Activated naive CD8-positive, alpha-beta T cell treated with anti-CD3 and anti-CD28 coated beads, Interleukin-2, amount 50 U/mL, for 24 hours (primary cell): ENCODE measurements at places on chromosomes 2 and 18.

DNA sequence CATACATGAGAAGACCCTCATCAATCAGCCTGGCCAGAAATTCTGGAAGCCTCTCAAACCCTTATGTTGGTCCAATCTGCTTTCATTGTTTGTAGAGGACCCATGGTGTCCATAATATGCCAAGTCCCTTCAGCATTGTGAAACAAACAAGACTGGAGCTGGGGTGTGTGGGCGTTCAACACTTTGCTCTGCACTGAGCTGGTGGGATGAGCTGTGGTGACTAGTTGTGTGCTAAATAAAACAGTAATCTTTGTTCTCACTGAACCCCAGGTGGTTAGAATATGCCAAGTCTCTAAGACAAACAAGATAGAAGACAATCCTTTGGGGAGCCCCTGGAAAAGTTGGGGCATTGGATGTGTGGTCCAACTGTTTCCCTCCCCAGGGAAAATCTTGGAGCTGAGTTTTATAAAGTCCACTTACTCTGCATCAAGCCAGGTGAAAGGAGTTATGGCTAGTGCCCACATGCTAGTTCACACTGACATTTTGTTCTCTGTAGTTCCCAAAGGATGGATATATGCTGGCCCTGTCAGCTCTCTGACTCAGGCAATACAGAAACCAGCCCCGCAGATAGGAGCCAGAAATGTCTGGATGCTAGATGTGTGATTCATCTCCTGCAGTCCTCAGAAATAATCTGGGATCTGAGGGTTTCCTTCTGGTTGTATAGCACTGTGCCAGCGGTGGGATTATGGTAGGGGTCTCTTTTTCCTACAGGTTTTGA is 260.2 kb downstream of the TMX3 start:
- no peaks in the 10 kb centered on the region for H3K27me3 ChIP-seq
- no peak overlapping the region for H3K27ac ChIP-seq
- DNase-seq: no peak

DNA sequence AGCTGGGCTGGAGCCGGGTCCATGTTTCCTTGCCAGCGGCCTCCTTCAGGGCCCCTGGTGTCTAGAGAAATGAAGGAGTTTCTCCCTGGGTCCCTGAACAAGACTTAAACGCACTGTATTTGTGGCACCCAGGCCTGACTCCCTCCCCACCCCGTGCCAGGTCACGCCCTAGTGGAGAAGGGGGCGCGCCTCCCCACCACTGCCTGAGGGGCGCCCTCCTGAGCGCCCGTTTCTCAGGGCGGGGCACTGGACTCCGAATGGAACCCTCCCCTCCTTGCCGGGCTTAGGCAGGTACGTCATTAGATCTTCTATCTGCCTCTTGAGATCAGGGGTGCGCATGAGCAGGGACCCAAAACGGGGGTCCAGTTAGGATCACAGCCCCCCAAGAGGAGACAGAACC is 16.3 kb downstream of the ODC1 start:
- H3K4me3 ChIP-seq: peak overlapping the region; percentile 34
- H3K36me3 ChIP-seq: peaks cover 3% of the 10 kb centered on the region
- H3K27ac ChIP-seq: no peak overlapping the region
- H3K27me3 ChIP-seq: peaks cover 19% of the 10 kb centered on the region

DNA sequence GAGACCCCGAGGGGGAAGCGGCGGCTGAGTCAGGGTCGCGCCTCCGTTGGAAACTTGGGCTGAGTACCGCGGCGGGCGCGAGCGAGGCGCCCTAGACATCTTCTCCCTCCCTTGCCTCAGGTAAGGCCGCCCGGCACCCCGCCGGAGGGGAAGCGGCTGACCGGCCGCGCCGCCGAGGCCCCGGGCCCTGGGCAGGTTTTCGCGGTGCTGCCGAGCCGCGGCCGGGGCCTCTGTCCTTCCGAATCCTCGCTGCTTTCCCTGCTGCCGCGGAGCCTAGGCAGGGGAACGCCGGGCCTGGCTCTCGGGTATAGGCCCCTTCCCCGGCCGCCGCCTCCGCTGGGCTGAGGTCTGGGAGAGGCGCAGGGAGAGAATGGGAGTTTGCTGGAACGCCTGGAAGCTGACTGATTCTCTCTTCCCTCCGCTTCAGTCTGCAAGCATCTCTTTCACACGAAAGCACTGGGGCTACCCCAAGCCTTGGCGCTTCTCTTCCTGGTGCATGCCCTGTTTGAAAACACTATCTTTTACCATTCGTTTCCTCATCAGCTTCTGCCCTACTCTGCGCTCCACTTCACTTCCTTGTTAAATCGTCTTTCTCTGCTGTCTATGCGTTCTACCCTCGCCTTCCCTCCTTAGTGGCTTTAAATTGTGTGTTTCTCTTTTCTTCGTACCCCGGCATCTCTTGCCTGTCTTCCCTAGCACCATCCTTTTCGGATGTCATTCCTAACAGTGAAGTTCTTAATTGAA is 652 bp downstream of the PPM1B start:
- H3K4me3 ChIP-seq: peak overlapping the region; percentile 95
- no peaks in the 10 kb centered on the region for H3K36me3 ChIP-seq
- peak overlapping the region; percentile 98 for H3K27ac ChIP-seq
- H3K4me1 ChIP-seq: peaks cover 43% of the 10 kb centered on the region
- H3K27me3 ChIP-seq: no peaks in the 10 kb centered on the region

DNA sequence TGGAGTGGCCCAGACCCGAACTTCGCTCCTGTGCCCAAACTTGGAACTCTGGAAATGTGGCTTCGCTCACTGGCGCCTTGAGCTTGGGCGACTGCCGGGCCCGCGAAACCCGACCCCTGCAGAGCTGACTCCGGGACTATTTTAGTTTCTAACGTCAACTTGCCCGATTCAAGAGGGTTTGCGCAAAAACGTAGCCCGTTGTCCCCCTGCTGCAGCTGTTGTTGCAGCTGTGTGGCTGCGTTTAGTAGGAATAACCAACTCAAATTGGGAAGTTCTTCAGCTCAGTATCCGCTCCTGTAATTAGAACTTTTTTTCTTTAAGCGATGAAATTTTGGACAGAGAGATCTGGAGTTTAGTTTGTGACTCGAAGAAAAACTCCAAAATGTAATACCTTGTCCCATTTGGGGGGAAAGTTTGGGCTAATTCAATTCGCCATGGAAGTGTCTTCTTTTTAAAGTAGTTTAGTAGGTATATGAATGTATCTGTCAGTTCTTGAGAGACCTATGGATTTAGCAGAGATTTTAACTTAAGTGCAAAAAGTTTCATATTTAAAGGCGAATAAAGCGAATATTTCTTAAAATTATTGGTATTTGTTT is 559 bp downstream of the MYL12A start:
- H3K4me1 ChIP-seq: peaks cover 53% of the 10 kb centered on the region
- no peak for DNase-seq
- peaks cover 37% of the 10 kb centered on the region for H3K36me3 ChIP-seq
- H3K27ac ChIP-seq: peak overlapping the region; percentile 97
- peak overlapping the region; percentile 86 for H3K4me3 ChIP-seq

DNA sequence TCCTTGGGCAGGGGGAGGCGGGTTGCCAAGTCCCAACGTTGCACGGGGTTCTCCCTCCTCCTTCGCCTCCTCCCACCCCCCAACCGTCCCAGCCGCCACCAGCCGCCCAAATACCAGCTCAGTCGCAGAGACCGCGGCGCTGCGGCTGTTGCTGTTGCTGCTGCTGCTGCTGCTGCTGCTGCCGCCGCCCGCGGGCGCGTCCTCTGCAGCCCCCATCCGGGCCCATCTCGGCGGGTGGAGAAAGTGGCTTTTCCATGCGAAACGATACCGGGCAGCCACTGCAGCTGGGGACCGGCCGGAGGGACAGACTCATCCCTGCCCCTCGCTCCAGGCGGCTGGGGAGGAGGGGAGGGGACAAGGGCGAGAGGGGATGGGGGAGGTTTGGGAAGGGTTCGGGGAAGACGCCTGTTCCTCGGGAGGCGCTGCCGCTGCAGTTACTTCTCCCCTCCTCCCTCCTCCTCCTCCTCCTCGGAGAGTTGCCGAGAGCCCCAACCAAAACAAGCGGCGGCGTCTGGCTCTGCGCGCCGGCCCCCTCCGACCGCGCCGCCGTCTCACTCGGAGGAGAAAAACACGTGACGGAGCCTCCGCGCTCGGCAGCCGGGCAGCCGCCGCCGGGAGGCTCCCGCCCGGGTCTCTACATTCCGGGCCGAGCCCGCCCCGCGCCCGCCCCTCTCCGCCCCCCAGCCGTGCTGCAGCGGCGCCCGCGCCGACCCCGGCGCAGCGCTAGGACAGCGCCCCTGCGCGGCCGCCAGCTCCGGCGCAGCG is at the start of gene IRS1:
IRS1 (minus strand) TSS at position 610 of the 765 bp plus-strand sequence. CDS start 1,082 bp downstream, outside the sequence.
- peak within 1 kb of the TSS; percentile 85 for H3K4me3 ChIP-seq
- H3K27me3 ChIP-seq: peaks cover 8% of the 10 kb centered on the region
- DNase-seq: peak; percentile 71

GRCh38 chr2:71544919-71545571 is 91.7 kb downstream of the DYSF start:
- H3K27me3 ChIP-seq: peaks cover 13% of the 10 kb centered on the region
- peaks cover 10% of the 10 kb centered on the region for H3K4me1 ChIP-seq
- H3K4me3 ChIP-seq: peak overlapping the region; percentile 47
- DNase-seq: peak; percentile 7

- peaks cover 8% of the 10 kb centered on the region for H3K4me1 ChIP-seq
- H3K36me3 ChIP-seq: peaks cover 4% of the 10 kb centered on the region
Measured at GRCh38 chr2:237140689-237141285, 55.1 kb downstream of the COPS8 start.

DNA sequence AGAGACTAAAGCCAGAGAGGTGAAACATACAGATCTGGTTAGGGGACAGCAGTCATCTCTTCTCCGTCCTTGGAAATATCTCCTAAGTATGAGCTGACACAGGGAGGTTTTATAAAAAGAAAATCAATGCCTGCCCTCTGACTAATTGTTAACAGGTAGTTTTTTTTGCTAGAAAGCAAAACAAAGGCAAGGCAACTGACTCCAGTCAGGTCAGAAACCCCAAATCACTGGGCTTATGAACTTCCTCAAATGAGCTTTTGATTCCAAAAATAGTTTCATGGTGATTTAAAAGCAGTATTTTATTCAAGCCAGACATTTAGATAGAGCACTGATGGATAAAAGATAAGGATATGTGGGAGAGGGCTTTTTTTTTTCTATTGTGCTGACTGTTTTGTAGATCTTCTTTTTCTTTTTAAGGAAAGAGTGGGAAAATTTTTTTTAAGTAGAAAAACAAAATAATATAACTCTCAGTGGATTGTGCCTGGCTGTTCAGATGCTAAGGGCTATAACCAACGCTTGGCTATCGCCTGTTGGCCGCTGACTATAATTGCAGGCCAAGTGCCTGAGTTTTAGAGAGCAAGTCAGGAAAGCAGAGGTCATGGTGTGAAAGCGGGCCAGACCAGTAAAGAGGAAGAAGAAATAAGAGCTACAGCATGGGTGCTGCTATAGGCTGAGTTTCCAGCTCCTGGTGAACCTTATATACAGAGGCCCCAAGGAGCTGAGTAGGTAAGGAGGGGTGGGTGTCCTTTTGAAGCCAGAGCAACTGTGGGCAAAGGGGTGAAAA is 44.9 kb downstream of the MRPL35 start:
- H3K4me3 ChIP-seq: no peak overlapping the region
- H3K27ac ChIP-seq: no peak overlapping the region
- peaks cover 12% of the 10 kb centered on the region for H3K4me1 ChIP-seq
- no peaks in the 10 kb centered on the region for H3K27me3 ChIP-seq

DNA sequence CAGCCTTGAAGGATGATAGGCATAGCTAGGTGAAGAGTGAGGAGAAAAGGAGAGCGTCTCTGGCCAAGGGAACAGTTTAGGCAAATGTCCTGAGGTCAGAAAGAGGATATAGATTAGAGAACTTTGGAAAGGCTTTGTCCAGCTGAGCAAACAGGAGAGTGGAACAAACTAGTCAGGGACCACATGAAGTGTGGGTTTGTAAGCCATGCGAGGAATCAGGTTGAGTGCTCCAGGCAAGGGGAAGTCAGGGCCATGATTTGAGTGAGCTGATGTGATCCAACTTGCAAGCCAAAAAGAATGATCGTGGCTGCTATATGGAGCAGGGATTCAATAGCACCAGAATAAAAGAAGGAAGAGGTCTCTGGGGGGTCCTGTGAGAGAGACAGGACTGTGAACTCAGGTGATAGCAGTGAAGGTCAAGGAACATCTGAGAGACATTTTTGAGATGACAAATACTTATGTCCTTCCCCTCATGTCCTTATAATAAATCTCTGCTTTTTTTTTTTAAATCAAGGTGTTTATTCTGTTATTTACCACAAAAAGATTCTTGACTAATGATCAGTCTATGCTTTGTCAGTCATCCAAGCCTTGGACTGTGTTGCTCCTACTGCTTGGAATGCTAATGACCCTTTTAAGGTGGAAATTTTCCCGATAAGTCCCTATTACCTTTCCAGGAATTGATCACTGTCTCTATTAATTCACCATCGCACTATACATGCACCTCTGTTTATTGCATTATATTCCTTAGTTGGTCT is 472.6 kb downstream of the TXNL1 start:
- no peaks in the 10 kb centered on the region for H3K36me3 ChIP-seq
- H3K4me3 ChIP-seq: no peak overlapping the region
- no peak overlapping the region for H3K27ac ChIP-seq
- no peaks in the 10 kb centered on the region for H3K4me1 ChIP-seq

DNA sequence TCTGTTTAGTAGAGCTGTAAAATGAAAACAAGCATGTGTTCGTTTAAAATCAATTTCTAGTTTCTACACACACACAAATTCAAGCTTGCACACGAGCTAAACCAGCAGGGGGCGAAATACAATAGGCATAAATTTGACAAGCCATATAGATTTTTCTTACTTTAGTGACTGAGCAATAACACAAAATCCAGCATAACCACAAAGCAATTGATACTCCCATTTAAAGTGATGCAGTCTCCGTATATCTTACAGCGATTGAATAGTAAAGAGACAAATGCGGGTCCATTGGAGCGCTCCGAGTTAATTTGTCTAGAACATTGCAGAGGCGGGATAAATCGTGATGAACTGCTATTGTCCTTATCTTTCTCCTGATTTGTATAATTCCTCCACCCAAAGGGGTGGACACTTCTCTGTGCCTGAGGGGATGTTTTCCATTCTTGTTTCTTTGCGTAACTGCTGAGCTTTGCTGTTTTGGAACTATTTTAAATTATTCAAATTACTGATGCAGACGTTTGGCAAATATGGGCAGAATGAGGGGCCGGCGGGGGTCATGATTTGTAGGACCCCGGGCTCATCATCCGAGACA is 1.2 kb upstream of the AFTPH start:
- H3K27ac ChIP-seq: peak overlapping the region; percentile 97
- H3K27me3 ChIP-seq: peaks cover 2% of the 10 kb centered on the region
- DNase-seq: peak; percentile 70
- H3K4me1 ChIP-seq: peaks cover 39% of the 10 kb centered on the region

- peak; percentile 93 for DNase-seq
- peak within 1 kb of the TSS; percentile 78 for H3K27ac ChIP-seq
- H3K4me1 ChIP-seq: peaks cover 32% of the 10 kb centered on the region
- no peaks in the 10 kb centered on the region for H3K27me3 ChIP-seq
- peak within 1 kb of the TSS; percentile 82 for H3K4me3 ChIP-seq
Measured at GRCh38 chr18:50266248-50266704, at the start of gene CFAP53. CFAP53 (minus strand) TSS chr18:50266495; CDS start chr18:50266404, 91 bp downstream.

GRCh38 chr2:238929242-238930081 is 81.6 kb downstream of the TWIST2 start:
- H3K36me3 ChIP-seq: no peaks in the 10 kb centered on the region
- H3K27ac ChIP-seq: no peak overlapping the region
- no peak overlapping the region for H3K4me3 ChIP-seq
- peaks cover 29% of the 10 kb centered on the region for H3K27me3 ChIP-seq
